ENCODE measurements at places on chromosomes 2 and 18. TPM values are rescaled to one million over a fixed set of nuclear protein-coding genes. Genes with fewer than 3 reads are reported as not detected.

KLF7 gene
- 12.7 TPM for total RNA-seq

IL1R2 gene
- not detected for total RNA-seq

KIF5C gene
- 0.58 TPM for total RNA-seq

MYOM1 gene
- total RNA-seq = 0.15 TPM

IL18R1 gene
- total RNA-seq = 0.66 TPM

HOXD9 gene
- total RNA-seq = 0.17 TPM

TUBA4B gene
- total RNA-seq = not detected

LRP1B gene
- not detected for total RNA-seq

Measured in smooth muscle cell of trachea (primary cell).